Immature natural killer cell (primary cell): ENCODE measurements at places on chromosomes 12 and 14. TPM values are rescaled to one million over a fixed set of nuclear protein-coding genes. Genes with fewer than 3 reads are reported as not detected.

GRCh38 chr12:5364036-5364770 is 67.7 kb upstream of the NTF3 start:
- DNase-seq, result no peak

DNA sequence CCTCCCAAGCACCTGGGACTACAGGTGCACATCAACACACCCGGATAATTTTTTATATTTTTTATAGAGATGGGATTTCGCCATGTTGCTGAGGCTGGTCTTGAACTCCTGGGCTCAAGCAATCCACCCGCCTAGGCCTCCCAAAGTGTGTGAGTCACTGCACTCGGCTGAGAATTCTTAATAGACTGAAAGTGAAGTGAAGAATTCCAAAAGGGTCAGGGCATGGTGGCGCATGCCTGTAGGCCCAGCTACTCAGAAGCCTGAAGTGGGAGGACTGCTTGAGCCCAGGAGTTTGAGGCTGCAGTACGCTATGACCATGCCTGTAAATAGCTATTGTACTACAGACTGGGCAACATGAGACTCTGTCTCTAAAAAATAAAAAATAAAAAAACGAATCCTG is 43.7 kb downstream of the TCHP start:
- DNase-seq, result no peak

DNA sequence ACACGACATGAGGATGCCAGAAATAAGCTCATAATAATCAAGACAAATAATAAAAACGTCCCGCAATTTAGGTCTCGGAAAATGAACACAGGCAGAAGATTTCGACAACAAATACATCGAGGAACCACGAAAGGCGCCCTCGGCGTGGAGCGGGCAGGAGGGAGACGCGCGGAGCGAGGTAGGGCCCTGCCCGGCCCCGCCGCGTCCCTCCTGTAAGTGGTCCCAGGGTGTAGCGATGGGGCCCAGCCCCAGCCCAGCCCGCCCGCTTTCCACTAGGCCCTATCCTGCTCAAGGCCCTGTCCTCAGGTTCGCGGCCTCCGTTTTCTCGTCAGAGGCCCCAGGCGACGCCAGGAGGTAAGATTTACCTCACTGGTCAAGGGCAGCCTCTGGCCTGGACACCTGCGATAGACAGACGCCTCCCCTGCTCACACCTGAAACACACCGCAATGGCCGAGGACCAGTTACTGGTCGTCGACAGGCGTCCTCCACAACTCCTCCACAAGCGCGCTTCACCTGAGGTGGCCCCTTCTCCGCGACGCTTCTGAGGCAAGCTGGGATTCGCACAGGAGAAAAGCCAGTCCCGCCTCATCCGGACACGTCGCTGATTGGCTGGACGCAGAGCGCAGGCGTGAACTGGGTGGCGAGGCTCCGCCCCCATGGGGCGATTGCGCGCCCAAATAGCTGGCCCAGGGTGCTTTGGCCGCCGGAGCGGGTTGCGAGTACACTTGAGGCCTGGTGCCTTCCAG is at the start of gene SYCP3:
SYCP3 (minus strand) TSS at position 543 of the 746 bp plus-strand sequence. CDS start 1,527 bp downstream, outside the sequence.
- no peak for DNase-seq

GRCh38 chr14:78297858-78298257 is 127.7 kb downstream of the NRXN3 start:
- DNase-seq, result no peak

The PIWIL1 gene
- polyA plus RNA-seq, result not detected
